Adipose tissue (tissue), 3 donors: ENCODE measurements at places on chromosomes 6 and 20. TPM values are rescaled to one million over a fixed set of nuclear protein-coding genes. Genes with fewer than 3 reads are reported as not detected.

The RIPOR3 gene
- polyA plus RNA-seq: 23.7 TPM

The MYLK4 gene
- polyA plus RNA-seq: 0.25 TPM

The B3GAT2 gene
- polyA plus RNA-seq: 0.11 TPM

The SIRPB1 gene
- 5.6 TPM for polyA plus RNA-seq

The STMND1 gene
- 3.0 TPM for polyA plus RNA-seq

The CALHM6 gene
- 4.5 TPM for polyA plus RNA-seq

The SPATS1 gene
- not detected for polyA plus RNA-seq

The KHDC1L gene
- not detected for polyA plus RNA-seq

The WFDC11 gene
- not detected for polyA plus RNA-seq

The LHFPL5 gene
- not detected for polyA plus RNA-seq

The CBFA2T2 gene
- 5.8 TPM for polyA plus RNA-seq

The NTSR1 gene
- 0.15 TPM for polyA plus RNA-seq

The HNF4A gene
- polyA plus RNA-seq: 0.22 TPM

The NECAB3 gene
- 14.6 TPM for polyA plus RNA-seq

The ACTR5 gene
- polyA plus RNA-seq: 3.1 TPM

The RHAG gene
- 0.22 TPM for polyA plus RNA-seq

The SNAI1 gene
- 2.8 TPM for polyA plus RNA-seq

The NAPB gene
- 2.6 TPM for polyA plus RNA-seq

The CST9L gene
- not detected for polyA plus RNA-seq

The HTR1E gene
- polyA plus RNA-seq: 0.03 TPM
